ENCODE measurements at places on chromosomes 11 and 22. TPM values are rescaled to one million over a fixed set of nuclear protein-coding genes. Genes with fewer than 3 reads are reported as not detected.

The ZNRF3 gene
- 15.1 TPM for total RNA-seq

- no peak overlapping the region for H3K27ac ChIP-seq
- H3K36me3 ChIP-seq: no peaks in the 10 kb centered on the region
- no peak overlapping the region for H3K4me3 ChIP-seq
- H3K27me3 ChIP-seq: no peaks in the 10 kb centered on the region
Measured at GRCh38 chr22:39727541-39727940, 157.0 kb downstream of the CACNA1I start.

DNA sequence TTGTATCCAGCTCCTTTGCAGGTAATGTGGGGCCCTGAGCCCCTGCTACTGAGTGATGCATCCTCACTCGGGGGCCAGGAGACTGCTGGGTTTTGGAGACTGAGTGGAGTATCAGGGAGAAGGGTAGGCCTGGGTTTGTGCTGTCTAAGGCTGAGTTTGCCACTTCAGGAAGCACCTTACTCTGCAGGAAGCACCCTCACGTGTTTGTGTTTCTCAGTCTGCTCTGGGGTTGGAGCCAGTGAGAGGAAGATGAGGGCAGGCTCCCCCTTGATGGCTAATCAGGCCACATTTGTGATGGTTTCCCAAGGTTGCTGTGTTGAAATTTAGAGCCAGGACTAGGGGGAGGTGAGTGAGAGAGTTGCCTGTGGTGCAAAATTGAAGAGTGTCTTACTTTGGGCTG is 13.7 kb upstream of the THY1 start:
- H3K27ac ChIP-seq: no peak overlapping the region
- H3K27me3 ChIP-seq: no peaks in the 10 kb centered on the region
- DNase-seq: no peak
- H3K36me3 ChIP-seq: no peaks in the 10 kb centered on the region
- no peaks in the 10 kb centered on the region for H3K4me1 ChIP-seq

DNA sequence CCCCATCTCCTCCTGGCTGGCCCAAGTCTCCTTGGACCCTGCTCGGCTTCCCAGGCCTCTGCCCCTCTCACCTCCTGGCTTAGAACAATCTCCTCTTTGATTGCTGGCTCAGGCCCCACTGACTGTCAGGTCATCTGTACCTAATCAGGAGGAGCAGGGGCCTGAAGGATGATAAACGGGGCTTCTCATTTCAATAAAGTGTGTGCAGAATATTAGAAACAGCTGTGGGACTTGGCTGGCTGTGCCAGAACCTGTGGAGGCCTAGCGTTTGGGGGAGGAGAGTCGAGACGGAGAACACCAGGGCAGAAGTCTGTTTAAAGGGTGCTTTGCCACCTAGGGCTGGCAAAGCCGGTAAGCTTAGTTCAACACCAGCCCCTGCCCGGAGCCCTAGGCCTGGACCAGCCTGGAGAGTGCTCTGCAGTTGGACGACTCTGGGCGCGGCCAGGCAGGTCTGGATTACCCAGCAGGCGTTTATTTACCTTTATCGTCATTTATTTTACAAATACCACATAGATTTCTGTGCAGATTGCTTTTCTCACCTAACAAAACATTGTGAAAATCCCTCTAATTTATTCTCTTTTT is 10.1 kb upstream of the VSIG10L2 start:
- H3K27me3 ChIP-seq: no peaks in the 10 kb centered on the region
- H3K4me1 ChIP-seq: no peaks in the 10 kb centered on the region
- no peaks in the 10 kb centered on the region for H3K36me3 ChIP-seq
- no peak overlapping the region for H3K4me3 ChIP-seq

DNA sequence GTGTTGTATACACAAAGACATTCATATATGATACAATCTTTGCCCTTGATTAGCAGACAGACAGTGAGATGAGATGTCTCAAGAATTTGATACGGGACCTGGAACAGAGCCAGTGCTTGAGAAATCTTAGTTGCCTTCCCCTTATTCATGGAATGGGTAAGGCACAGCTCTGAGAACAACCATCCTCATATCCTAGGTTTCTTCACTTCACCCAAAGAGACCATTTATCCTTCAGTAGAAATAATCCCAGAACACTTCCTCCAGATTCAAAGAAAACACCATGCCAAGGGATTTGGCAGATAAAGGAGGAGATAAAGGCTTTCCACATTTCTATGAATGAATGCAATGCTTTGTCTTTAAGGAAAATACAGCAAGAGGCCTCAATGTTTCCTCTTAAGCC is 8.8 kb upstream of the IZUMO1R start:
- no peaks in the 10 kb centered on the region for H3K27me3 ChIP-seq
- no peak for DNase-seq
- no peaks in the 10 kb centered on the region for H3K36me3 ChIP-seq
- H3K27ac ChIP-seq: no peak overlapping the region

The APOA1 gene
- 14.0 TPM for total RNA-seq

GRCh38 chr11:115497303-115497702 is 6.9 kb downstream of the CADM1 start:
- DNase-seq: no peak
- no peaks in the 10 kb centered on the region for H3K36me3 ChIP-seq
- peaks cover 3% of the 10 kb centered on the region for H3K4me1 ChIP-seq
- no peaks in the 10 kb centered on the region for H3K27me3 ChIP-seq
- no peak overlapping the region for H3K4me3 ChIP-seq
- peak overlapping the region; percentile 4 for H3K27ac ChIP-seq

- H3K36me3 ChIP-seq: no peaks in the 10 kb centered on the region
- no peak overlapping the region for H3K27ac ChIP-seq
- DNase-seq: no peak
- peaks cover 12% of the 10 kb centered on the region for H3K4me1 ChIP-seq
- H3K4me3 ChIP-seq: no peak overlapping the region
Measured at GRCh38 chr11:122661182-122661945, 5.8 kb downstream of the UBASH3B start.

The FOLR2 gene
- total RNA-seq: 15.7 TPM

DNA sequence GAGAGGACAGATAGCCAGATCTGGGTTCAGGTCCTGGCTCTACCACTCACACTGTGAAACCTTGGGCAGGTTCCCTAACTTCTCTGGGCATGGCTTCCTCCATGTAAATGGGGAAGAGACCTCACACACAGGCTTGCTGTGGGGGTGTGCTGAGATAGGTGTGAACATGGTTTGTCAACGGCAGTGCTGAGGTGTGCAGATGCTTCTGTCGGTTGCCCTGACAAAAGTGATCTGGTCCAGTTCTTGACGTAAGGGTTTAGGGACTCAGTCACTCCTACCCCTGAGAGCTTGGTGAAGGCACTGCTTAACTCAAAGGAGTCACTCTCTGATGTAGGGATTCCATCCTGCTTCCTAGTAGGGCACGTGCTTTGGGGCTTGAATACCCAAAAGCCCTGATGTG is 2.0 kb downstream of the C1QTNF4 start:
- H3K36me3 ChIP-seq: no peaks in the 10 kb centered on the region
- peaks cover 26% of the 10 kb centered on the region for H3K4me1 ChIP-seq
- no peak for DNase-seq

- H3K4me3 ChIP-seq: no peak overlapping the region
- no peaks in the 10 kb centered on the region for H3K27me3 ChIP-seq
- peaks cover 5% of the 10 kb centered on the region for H3K4me1 ChIP-seq
Measured at GRCh38 chr11:115324581-115325432, 179.4 kb downstream of the CADM1 start.

The UPB1 gene
- 9.4 TPM for total RNA-seq

DNA sequence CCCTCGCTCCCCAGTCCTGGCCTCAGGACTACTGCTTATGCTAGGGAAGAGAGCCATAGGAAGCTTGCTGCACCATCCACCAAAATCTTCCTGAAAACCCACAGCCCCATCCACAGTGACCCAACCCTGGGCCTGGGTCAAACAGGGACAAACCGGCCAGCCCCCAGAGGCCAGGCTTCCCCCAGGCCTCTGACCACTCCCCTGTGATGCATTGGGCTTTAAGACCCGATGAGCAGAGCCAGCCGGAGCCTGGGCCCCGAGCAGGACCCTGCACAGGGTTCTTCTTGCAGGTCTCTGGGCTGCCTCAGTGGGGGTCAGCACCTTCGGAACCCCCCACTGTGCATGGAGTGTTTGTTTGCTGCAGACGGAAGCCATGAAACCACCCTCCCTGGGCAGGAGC is 583.7 kb downstream of the BRD1 start:
- H3K36me3 ChIP-seq: no peaks in the 10 kb centered on the region
- no peak overlapping the region for H3K4me3 ChIP-seq
- H3K27me3 ChIP-seq: no peaks in the 10 kb centered on the region
- no peaks in the 10 kb centered on the region for H3K4me1 ChIP-seq
- no peak for DNase-seq
- H3K27ac ChIP-seq: no peak overlapping the region

The MIOX gene
- not detected for total RNA-seq

DNA sequence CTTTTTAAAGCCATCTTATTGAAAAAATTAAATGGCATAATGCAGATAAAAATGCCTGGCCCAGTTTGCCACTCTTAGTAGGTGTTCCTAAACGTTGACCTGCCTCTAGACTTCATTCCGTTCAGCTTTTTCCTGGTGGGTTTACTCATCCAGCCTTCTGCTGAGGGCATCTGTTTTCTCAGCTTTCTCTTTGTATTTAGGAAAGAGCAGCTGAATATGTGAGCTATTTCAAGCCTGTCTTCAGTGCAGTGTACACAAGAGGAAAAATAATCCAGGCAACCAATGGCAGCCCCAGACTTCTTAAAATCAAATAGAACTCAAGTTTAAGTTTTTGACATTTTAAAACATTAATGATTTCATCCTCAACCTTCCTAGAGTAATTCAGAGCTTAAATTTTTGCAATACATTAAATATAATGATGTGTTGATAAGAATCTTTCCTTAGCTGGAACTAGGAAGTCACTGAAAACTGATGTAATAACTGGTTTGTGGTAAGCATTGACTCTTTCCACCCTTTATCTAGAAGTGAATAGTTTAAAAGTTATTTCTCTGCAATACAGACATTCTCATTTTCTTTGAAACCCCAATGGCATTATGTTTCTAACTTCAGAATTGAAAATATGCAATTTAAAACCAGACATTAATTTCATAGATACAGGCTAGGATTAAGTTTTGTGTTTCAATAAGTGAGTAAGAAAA is 165.4 kb downstream of the AASDHPPT start:
- no peak for DNase-seq
- no peak overlapping the region for H3K27ac ChIP-seq
- no peak overlapping the region for H3K4me3 ChIP-seq
- H3K27me3 ChIP-seq: no peaks in the 10 kb centered on the region

DNA sequence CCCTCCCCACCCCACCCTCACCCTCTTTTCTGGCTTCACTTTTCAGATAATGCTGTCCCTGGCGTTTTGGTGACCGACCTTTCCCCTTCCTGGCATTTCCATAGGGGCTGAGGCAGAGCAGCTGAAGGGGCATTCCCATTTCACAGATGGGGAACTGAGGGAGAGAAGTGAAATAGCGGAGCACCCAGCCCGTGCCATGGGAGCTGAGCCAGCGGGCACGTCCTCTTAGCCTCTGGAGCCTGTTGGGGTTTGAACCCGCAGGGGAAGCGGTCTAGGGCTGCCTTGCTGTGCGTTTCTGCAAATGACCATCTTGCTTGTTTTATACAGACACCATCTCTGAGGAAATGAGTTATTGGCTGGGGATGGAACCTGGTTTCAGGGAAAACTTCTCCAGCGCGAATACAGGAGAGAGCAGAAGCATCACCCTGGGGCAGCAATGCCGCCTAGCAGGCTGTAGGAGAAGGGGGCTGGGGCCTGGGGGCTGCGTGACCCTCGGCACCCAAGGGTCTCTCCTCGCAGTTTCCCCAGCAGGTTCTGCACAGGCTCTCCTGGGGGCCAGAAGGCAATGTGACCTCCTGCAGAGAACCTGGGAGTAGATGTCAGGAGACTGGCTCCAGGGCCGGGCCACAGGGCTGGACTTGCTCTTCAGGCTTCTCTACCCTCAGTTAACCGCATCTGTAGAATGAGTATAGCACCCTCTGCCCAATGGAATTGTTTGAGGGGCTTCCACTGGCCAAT is 1.5 kb downstream of the PTPRJ start:
- no peaks in the 10 kb centered on the region for H3K27me3 ChIP-seq
- peak; percentile 64 for DNase-seq
- no peaks in the 10 kb centered on the region for H3K36me3 ChIP-seq
- peak overlapping the region; percentile 95 for H3K4me3 ChIP-seq

GRCh38 chr22:47067321-47067890 is 305.0 kb downstream of the TBC1D22A start:
- H3K27ac ChIP-seq: no peak overlapping the region
- H3K4me1 ChIP-seq: no peaks in the 10 kb centered on the region
- peaks cover 4% of the 10 kb centered on the region for H3K36me3 ChIP-seq
- H3K27me3 ChIP-seq: no peaks in the 10 kb centered on the region
- H3K4me3 ChIP-seq: no peak overlapping the region

- no peaks in the 10 kb centered on the region for H3K36me3 ChIP-seq
- DNase-seq: no peak
- no peak overlapping the region for H3K4me3 ChIP-seq
- no peaks in the 10 kb centered on the region for H3K4me1 ChIP-seq
- H3K27ac ChIP-seq: no peak overlapping the region
- peaks cover 3% of the 10 kb centered on the region for H3K27me3 ChIP-seq
Measured at GRCh38 chr22:24681236-24681635, 78.2 kb downstream of the GGT1 start.

GRCh38 chr22:49735411-49735900 is 92.2 kb downstream of the BRD1 start:
- no peaks in the 10 kb centered on the region for H3K27me3 ChIP-seq
- H3K36me3 ChIP-seq: no peaks in the 10 kb centered on the region
- H3K4me1 ChIP-seq: no peaks in the 10 kb centered on the region
- H3K27ac ChIP-seq: no peak overlapping the region
- DNase-seq: peak; percentile 8

GRCh38 chr11:30310623-30311022 is 12.3 kb upstream of the ARL14EP start:
- H3K27ac ChIP-seq: no peak overlapping the region
- no peaks in the 10 kb centered on the region for H3K4me1 ChIP-seq
- H3K4me3 ChIP-seq: no peak overlapping the region

- H3K27me3 ChIP-seq: no peaks in the 10 kb centered on the region
- H3K27ac ChIP-seq: peak within 1 kb of the TSS; percentile 49
- no peaks in the 10 kb centered on the region for H3K36me3 ChIP-seq
- H3K4me1 ChIP-seq: peaks cover 4% of the 10 kb centered on the region
- H3K4me3 ChIP-seq: peak within 1 kb of the TSS; percentile 55
Measured at GRCh38 chr11:7020183-7020917, at the start of the genes NLRP14 and ZNF214. Gene NLRP14, plus strand, starts transcription at chr11:7020479. Its CDS starts 18,108 bp downstream, at chr11:7038587. Gene ZNF214, minus strand, starts transcription at chr11:7020346. Its CDS starts 17,511 bp downstream, at chr11:7002835.

DNA sequence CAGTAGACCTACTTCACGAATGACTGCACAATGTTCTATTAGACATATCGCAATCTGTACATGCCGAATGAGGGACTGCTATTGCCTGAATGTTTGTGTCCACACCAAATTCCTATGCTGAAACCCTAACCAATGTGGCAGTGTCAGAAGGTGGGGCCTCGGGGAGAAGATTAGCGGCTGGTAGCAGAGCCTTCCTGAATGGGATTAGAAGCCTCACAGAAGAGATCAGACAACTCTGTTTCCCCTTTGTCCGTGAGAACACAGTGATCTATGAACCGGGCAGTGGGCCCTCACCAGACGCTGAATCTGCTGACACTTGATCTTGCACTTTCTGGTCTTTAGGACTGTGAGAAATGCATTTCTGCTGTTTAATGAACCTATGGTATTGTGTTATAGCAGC is 33.1 kb downstream of the LRFN4 start:
- H3K27me3 ChIP-seq: no peaks in the 10 kb centered on the region
- no peak overlapping the region for H3K27ac ChIP-seq
- H3K4me3 ChIP-seq: no peak overlapping the region
- no peak for DNase-seq
- no peaks in the 10 kb centered on the region for H3K4me1 ChIP-seq
- H3K36me3 ChIP-seq: no peaks in the 10 kb centered on the region

The KLHDC7B gene
- 0.39 TPM for total RNA-seq

Measured in upper lobe of left lung (tissue), 6 donors.